ENCODE measurements at places on chromosomes 7 and 10.

DNA sequence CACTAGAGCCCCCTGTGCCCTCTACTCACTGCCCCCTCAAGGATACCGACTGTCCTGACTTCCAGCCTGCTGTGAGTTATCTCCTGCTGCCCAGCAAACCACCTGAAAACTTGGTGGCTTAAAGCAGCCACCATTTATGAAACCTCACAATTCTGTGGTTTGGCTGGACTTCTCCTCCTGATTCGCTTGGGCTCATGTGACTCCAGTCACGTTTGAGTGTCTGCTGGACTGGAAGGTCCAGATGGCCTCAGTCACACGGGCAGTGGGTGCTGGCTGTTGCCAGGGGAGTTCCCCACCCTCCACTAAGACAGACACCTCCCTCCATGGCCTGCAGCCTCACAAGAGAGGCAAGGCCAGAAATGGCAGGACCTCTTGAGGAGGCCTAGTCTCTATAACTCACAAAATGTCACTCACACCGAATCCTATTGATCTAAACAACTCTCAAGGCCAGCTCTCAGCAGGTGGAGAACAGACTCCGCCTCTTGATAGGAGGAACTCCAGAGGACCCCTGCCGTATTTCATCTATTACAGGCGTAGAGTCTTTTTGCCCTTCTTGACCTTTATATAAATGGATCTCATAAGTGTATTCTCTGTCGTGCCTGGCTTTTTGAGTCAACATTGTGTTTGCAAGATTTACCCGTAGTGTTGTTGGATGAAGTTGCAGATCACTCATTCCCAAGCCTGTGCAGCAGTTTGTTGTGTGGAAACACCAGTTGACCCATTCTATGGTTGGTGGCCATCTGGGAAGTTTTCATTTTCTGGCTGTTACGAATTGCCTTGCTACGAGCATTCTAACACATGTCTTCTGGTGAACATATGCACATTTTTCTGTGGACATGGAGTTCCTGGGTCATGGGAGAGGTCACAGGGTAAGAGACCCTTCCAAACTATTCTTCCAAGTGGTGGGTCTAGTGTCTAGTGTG is 48.3 kb downstream of the ZMIZ1 start:
- DNase-seq = no peak

DNA sequence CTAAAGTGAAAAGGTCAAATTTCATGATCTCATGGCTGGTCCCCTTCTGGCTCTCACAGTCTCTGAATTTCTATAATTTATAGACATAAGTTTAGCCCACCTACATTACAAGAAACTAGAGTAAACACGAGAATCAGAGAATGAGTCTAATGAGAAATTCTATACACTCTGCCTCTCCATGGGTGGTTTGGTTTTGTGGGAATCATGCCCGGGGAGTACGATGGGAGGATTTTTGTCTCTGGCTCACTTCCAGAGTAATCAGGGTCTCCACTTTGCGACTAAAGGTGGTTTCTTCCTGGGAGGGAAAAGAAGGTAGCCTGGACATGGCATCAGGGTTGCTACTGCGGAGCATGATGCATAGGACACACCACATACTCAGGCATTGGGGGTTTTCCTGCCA is 69.7 kb downstream of the MRC1 start:
- DNase-seq = no peak

DNA sequence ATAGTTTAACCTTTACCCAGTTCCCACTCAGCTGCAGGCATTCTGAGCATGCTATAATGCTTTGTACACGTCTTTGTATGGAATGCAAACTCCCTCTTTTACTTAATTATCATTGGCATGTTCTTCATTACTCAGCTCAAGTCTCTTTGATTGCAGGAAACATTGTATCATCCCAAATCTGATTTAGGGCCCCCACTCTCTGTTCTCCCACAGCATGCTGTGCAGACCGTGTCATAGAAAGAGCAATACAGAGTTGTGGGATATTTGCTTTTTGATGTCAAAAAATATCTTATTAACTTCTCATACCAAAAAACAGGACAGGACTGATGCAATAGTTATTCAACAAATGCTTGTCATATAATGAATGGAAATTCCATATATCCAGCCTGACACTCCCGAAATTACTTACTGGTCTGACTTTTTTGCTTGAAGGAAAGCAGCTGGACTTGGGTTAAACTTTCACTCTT is 1081.5 kb upstream of the C7orf33 start:
- no peak for DNase-seq

DNA sequence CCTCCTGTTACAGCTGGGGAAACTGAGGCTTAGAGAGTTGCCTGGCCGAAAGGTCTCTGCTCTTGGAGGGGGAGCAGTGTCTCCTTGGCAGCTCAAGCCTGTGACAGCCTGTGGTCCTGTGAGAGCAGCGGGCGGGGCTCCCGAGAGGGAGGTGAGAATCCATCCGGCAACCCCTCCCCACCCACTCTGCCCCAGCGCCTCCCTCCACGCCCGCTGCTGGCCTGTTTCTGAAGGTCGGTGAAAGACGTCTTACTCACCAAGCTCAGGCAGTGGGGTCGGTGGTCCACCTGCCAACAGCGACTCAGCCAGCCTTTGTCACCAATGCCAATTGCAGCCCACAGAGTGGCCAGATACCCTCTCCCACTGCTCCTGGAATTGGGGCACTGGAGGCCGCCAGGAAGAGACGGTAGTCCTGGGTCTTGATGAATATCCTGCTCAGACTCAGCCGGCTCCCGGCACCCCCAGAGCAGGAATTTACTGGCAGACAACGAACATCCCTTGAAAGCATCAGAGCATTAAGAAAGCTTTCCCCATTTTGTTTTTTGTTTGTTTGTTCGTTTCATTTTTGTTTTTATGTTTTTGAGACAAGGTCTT is 7.4 kb upstream of the TTYH3 start:
- DNase-seq = no peak

Measured in hypothalamus (tissue), 51 donors.